CD4-positive, alpha-beta T cell (primary cell): ENCODE measurements at places on chromosomes 6 and 20.

GRCh38 chr6:45633272-45633908 lies 255.7 kb upstream of the SUPT3H start:
- no peak for DNase-seq

GRCh38 chr6:120274547-120274946 lies 925.0 kb upstream of the MAN1A1 start:
- DNase-seq: no peak

DNA sequence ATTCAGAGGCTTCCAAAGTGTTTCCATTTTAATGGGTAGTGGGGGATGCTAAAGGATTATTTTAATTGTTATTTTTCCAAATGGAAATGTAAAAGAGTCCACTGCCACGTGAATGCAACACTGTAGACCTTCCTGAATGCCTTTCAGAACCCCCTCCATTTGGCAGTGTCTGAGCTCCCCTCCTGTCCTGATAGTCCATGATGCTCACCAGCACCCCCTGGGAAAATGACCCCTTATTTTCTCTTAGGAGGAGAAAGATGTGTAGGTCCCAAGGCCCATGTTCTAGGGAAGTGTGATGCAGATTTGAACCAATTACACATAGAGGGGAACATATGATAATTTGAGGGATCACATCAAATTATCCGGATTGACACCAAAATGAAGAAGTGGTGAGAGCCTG lies 46.8 kb upstream of the SH3BGRL2 start:
- DNase-seq: no peak

DNA sequence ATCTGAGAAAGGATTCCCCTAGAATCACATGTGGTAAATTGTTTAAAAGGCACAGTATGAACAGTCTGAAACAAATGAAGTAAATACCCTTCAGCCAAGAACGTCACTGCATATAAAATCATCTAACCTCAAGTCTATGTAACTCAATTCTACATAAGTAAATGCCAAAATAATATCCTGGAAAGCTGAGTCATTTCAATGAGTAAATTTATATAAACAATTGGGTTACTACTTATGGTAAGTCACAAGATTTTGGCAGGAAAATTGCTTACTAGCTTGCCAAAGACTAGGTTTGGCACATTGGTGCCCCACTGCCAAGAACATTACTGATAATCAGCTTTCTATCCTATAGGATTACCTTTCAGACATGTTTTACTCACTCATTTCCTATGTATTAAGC lies 8.4 kb downstream of the GMDS start:
- no peak for DNase-seq

DNA sequence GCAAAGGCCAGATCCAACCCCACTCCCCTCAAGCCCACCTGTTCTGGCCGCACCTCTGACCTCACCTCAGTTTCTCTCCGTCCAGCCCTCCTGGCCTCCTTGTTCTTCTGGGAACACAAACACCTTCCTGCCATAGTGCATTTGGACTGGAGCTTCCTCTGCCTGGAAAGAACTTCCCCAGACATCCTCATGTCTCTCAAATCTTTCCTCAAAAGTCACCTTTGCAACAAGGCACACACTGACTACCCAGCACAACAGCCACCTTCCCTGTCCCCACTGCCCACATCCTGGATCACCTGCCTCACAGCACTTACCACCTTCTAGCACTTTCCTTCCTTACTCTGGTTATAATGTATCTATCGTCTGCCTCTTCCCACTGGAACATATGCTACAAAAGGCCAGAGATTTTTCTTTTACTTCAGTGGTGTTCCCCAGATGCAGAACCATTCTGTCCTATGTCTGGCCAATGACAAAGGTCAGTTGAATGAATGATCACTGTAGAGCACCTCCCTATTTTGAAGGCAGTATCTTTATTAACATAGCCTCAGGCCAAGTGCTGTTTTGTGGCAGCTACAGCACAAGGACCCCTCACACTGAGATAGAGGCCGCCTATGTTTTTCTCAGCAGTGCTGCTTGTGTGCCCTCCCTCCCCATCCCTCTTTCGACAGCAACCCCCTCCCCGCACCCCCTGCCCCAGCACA lies 4.1 kb downstream of the HLA-B start:
- no peak for DNase-seq

GRCh38 chr20:57587989-57588377 lies 27.1 kb downstream of the PCK1 start:
- DNase-seq: no peak

GRCh38 chr6:46998436-46999017 lies 43.6 kb downstream of the ADGRF1 start:
- no peak for DNase-seq

DNA sequence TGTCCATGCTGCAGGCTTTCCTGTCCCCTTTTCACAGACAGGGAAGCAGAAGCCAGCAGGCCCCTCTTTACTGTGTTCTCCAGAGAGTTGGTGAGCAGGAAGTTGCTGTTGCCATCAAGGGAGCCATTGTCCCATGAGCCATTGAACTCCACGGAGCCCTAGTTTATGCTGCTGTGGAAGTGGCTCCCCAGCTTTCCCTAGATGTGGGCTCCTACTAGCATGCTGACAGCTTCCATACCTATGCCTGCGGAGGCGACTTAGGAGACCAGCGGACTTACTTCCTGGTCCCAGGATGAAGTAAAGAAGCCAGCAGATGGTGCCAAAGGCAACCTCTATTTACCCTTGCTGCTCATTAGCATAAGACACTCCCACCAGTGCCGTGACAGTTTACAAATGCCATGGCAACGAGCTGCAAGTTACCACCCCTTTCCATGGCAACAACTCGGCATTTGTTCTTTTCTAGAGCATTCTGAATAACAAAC lies 30.8 kb upstream of the FKBP1A start:
- DNase-seq: no peak

- no peak for DNase-seq
Measured at GRCh38 chr20:62441987-62442539, 14.7 kb upstream of the RBBP8NL start.
